ENCODE measurements at places on chromosomes 16 and 17. TPM values are rescaled to one million over a fixed set of nuclear protein-coding genes. Genes with fewer than 3 reads are reported as not detected.

GRCh38 chr17:73987845-73988509 is 215.5 kb upstream of the RPL38 start:
- no peak for DNase-seq

DNA sequence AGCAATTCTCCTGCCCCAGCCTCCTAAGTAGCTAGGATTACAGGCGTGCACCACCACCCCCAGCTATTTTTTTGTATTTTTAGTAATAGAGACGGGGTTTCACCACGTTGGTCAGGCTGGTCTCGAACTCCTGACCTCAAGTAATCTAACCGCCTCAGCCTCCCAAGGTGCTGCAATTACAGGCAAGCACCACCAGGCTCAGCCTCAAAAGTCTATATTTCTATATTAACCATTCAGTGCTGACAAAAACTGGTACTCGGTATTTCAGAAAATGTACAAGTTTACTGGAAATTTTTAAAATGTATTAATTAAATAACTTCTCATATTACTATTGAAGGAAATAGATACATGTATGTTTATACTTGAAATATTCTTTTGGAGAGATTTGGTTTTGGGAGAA is 1.4 kb upstream of the HEXD start:
- no peak for DNase-seq

GRCh38 chr17:72046643-72047612 is 73.9 kb upstream of the SOX9 start:
- no peak for DNase-seq

- DNase-seq: no peak
Observed at GRCh38 chr17:75111777-75112335, 2.1 kb downstream of the ARMC7 start.

Gene OR1E2
- polyA plus RNA-seq: not detected

GRCh38 chr16:14420721-14421488 is 209.2 kb downstream of the PARN start:
- DNase-seq: no peak

Gene GJC1
- polyA plus RNA-seq: 2.7 TPM

Gene SMIM36
- not detected for polyA plus RNA-seq

Gene MVP
- polyA plus RNA-seq: 17.6 TPM

DNA sequence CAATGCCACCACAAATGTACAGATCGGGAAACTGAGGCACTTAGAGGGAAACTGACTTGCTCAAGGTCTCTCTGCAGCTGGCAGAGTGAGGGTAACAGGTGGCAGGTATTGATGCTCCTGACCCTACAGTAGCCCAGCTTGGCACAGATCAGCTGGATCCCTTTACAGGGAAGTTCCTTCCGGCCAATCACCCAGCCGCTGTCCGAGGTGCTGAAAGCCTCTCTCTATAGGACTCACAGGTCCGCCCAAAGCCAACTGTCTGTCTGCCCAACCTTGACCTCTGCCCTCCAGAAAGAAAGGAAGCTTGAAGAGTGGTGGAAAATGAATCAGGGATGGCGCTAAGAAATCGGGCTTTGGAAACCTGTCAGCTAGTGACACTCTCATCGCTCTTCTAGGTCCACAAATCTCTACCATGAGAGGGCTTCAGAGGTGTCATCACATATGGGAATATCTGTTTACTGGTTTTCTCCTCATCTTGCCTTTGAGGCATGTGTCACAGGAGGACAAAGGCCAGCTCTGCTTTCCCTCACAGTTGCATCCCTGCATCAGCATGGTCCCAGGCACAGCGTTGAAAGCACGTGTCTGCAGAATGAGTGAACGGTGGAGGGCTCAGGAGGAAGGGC is 246.2 kb downstream of the KATNIP start:
- DNase-seq: no peak

DNA sequence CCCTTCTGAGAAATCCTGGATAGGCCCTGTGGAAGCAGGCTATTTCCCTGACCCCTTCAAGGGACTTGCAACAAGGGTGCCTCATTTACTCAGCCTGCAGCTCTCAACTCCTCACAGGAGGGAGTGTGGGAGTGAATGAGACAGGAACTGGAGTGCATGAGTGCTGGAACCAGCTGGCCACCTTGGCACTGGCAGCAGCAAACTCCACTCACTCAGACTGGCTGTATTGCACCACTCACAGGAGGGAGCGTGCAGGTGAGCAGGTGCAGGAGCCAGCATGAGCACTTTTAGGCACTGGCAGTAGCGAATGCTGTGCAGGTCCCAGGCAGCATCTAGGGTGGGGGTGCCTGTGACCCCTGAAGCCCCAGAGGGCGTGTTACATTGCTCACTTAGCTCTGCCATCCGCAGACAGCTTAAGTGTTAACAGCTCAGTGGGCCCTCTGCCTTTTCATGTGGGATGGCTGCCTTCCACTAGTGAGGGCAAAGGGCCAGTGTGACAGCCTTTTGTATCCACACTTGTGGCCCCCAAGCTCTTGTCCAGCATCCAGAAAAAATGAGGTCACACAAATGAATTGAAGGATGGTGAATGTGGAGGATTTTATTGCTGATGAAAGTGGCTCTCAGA is 11.0 kb upstream of the ZNHIT3 start:
- DNase-seq: no peak

- peak; percentile 90 for DNase-seq
Observed at GRCh38 chr17:7887482-7888183, 956 bp upstream of the CHD3 start.

DNA sequence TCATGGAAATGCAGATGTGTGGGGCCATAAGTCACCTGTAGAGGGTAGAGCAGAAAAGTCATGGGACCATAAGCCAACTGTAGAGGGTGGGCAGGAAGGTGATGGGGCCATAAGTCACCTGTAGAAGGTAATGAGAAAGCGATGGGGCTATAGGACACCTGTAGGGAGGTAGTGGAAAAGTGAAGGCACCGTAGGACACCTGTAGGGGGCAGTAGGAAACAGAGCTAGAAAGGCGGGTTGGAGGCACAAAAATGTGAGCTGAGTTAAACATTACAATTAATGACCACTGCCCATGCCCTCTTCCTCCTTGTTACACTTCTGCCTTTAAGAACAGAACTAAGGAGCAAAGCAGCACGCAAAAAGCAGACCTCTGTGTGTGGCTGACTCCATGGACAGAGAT is 150.1 kb downstream of the SHISA6 start:
- DNase-seq: no peak

DNA sequence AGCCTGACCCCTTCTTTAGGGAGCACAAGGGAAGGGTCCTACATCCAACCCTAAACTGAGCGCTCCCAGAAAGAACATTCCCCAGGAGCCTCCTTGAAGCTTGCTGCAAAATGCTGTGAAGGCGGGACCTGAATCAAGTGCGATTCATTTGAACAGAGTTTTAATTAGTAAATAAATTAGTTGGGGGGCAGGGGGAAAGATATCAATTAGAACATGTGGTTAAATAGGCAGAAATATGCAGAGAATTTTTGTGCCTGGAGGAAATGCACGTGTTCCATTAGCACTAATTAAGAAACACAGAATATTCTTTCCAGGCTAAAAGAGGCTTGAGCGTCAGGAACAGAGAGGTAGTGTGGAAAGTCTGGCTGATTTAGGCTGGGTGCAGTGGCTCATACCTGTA is 38.5 kb upstream of the SHISA9 start:
- DNase-seq: no peak

- no peak for DNase-seq
Observed at GRCh38 chr17:65173284-65173793, 36.2 kb downstream of the RGS9 start.

Gene PKMYT1
- 2.0 TPM for polyA plus RNA-seq

DNA sequence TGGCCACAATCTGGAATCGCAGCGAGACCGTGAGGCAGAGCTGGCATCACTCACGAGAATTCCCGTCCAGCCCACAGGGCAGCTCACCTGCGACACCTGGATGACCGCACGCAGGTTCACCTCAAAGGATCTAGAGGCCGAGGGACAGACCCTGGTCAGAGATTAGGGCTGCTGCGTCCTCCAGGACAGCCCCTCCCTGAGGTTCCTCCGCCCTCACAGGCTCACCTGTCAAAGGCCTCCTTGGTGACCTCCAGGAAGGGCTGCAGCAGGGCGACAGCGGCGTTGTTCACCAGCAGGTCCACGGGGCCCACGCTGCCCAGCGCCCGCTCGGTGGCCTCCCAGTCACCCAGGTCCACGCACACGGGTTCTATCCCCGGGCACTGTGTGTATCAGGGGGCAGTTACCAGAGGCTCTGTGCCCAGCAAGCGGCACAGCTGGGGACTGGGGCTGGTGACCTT is 834 bp downstream of the DCXR start:
- DNase-seq: no peak

- DNase-seq: no peak
Observed at GRCh38 chr16:75095204-75095621, 21.4 kb downstream of the LDHD start.

- no peak for DNase-seq
Observed at GRCh38 chr16:10205688-10206087, 23.5 kb upstream of the GRIN2A start.

DNA sequence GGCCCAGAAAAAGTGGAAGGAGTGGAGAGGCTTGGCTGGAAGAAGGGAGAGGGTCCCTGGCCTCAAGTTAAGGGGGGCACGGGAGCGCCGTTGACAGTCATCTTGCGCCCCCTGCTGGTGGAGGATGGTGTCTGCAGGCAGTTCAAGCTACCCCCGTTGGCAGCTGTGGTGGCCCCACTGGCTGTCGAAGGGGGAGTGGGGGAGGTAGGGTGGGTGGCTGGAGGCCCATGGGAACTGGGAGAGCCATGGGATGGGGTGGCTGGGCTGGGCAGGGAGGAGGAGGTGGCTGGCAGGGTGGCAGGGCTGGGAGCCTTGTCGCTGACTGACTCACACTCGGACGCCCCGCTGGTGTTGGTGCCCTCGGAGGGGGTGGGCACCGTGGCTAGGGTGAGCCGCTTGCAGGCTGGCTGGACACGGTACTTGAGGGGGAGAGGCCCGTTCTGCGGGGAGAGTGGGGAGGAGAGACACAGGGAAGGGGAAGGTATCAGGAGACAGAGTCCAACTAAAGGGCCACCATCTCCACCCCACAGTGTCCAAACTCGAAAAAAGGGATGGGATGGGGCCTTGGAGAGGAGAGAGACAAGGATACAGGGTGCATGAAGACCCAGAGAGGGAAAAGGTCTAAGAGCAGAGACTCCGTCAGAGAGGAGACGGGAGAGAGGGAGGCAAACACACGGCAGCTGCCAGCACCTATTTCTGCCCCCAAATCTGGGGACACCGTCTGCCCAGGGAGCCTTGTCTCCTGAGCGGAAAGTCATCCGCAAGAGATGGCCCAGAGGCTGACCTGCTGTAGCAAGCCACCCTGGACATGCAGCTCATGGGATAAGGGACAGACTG is 5.2 kb downstream of the CISD3 start:
- DNase-seq: peak; percentile 74

- DNase-seq: no peak
Observed at GRCh38 chr17:29760279-29761039, 137.7 kb upstream of the CORO6 start.

Gene LASP1
- 14.0 TPM for polyA plus RNA-seq

GRCh38 chr17:3678095-3678820 is 9.6 kb downstream of the EMC6 start:
- no peak for DNase-seq

DNA sequence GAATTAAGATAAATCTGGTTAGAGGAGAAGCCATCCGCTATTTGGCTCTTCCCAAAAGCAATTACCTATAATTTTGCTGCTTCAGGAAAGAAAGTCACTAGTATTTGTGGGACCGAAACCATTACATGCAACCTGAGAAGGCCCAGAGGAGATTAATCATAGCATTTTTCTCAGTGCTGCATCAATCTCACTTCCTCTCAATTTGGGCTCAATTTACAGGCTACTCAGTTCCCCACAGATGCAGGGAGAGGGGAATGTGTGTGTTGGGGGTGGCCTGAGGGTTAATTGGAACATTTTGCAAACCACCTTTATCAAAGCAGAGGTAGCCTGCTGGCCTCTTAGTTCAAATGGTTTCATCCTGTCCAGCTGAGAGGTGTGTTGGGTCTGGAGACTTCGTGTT is 394.7 kb upstream of the ASIC2 start:
- DNase-seq: no peak

Gene SECTM1
- 0.70 TPM for polyA plus RNA-seq

- no peak for DNase-seq
Observed at GRCh38 chr17:45342306-45342705, 25.5 kb upstream of the MAP3K14 start.

GRCh38 chr16:23893986-23894385 is 58.2 kb downstream of the PRKCB start:
- DNase-seq: no peak

Gene VMO1
- polyA plus RNA-seq: 0.84 TPM

Gene KSR1
- polyA plus RNA-seq: 14.5 TPM

Gene FBXO31
- polyA plus RNA-seq: 95.3 TPM

DNA sequence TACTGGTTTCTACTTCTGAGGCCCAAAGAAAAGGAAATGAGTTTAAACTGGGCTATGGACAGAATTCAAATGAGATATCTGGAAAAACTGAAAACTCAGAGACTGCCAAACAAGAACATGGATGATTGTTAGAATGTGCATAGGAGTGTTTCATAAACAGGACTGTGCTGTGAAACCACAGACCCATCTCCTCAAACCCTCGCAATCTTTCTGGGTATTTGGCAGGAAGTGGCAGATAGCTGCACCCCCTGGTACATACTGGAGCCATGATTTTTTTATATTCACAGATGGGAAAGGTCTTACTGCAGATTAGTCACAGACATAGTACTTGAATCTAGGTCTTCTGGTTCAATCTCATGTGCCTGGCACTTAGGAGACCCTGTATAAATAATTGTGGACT is 145.0 kb downstream of the CCDC182 start:
- DNase-seq: no peak

Gene TMEM100
- polyA plus RNA-seq: 2.3 TPM

Gene NEUROD2
- polyA plus RNA-seq: 0.01 TPM

Gene MSLN
- polyA plus RNA-seq: 0.10 TPM

- no peak for DNase-seq
Observed at GRCh38 chr17:77354420-77354669, 213.6 kb downstream of the SEC14L1 start.

DNA sequence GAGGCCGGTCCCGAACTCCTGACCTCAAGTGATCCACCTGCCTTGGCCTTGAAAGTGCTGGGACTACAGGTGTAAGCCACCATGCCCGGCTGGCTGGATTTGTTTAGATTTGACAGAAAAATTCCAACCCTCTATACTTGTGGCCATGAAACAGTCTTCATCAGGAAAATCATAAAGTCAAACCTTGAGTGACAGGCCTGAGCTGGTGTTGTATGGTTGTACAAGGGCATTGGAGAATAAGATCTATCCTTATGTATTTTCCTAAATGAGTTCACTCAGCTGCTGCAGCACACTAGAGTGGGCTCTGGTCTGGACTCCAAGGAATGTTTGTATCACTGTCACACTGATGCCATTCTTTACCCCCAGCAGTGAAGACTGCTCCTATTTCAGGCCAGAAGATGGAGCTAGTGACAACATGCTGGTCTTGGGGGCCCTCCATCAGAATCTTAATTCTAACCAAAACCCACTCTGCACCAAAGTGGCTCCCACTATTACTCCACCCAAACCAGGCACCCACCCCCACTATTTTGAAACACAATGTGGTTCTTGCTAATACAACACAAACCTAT is 27.4 kb downstream of the SNX11 start:
- DNase-seq: no peak

All from psoas muscle (tissue), 8 donors.